ENCODE measurements at places on chromosomes 11 and 22.

GRCh38 chr11:762421-763072 lies 14.7 kb downstream of the GATD1 start:
- DNase-seq: no peak

GRCh38 chr11:108351468-108351867 lies 115.9 kb downstream of the C11orf65 start:
- no peak for DNase-seq

DNA sequence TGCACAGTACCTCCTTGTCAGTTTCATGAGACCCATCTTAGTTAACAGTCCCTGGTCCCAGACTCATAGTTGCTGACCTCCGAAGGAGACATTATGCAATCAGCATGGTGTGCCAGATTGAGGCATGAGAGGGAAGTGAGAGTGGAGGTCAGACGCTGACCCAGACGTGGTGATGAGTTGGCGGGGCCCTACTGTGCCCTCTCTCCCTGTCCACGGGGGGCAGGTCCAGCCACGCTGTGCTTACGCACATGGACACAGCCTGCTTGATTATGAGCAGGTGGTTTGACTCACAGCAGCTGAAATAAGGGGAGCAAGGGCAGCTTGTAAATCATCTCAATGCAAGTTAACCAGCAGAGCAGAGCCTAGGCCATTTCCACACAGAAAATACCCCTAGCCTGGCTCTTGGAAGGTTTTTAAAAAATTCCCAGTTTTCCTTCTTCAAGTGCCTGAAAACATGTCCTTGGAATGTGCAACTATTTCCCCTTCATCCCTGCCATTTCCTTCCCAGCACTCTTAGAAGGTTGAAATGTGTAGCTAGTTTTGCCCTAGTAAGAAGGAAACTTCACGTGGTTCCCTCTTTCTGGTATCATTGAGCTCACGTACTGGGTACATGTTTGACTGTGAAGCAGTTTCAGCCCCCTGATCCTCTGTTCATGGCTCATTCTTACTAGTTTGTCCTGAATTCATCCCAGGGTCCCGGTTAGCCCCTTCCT lies 122.6 kb upstream of the SORL1-AS1 start:
- no peak for DNase-seq

GRCh38 chr11:10808235-10808552 lies 532 bp downstream of the EIF4G2 start:
- no peak for DNase-seq

DNA sequence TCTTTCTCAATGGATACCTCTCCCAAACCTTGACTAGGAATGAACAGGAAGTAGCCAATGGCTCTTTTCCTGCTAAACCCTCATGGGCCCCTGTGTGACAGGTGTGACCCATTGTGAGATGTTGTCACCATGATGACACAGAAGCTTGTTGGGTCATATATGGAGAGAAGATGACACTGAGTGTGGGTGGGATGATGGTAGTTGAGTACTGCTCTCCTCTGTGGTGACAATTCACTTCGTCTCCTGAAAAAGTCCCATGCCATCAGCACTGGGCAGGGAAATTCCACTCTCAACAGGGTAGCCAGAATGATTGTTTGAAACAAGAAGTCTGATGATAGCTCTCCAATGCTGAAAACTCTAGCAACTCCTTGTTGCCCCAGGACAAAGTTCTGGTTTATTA lies 94.0 kb upstream of the SEZ6L start:
- no peak for DNase-seq

GRCh38 chr11:92397221-92397755 lies 172.7 kb downstream of the FAT3 start:
- DNase-seq: no peak

DNA sequence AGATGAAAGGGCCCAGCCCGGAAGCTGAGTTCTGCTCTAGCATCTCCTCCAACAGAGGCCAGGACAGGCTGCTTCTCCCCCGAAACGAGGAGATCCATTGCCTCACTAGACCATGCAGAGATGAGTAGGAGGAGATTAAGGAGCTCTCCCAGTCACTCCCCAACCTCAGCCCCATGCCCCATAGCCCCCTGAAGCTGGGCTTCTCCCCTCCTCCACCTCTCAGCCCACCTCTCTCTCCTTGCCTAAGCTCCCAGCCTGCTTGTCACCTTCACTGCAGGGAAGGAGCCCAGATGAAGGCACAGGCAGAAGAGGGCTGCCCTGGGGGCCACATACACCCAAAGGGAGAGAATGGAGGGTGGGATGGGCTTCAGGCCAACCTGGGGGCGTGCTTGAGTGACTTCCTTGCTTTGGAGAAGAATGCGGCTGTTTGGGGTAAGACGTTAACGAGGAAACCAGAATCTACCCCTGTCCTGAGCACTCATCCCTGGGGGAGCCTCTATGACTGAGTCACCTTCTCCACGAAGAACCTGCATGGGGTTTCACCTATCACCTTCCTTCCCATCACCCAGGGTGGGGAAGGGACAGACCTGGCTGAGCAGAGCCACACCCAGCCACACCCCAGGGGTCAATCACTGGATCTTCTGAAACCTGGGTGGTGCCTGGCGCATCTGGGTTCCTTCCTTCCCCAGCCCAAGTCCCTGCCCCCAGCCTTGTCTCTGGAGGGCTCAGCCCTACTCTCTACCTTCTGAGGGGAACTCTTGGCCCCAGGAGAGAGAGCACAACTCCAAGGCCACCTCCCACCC lies 11.6 kb upstream of the GNAZ start:
- DNase-seq: no peak

DNA sequence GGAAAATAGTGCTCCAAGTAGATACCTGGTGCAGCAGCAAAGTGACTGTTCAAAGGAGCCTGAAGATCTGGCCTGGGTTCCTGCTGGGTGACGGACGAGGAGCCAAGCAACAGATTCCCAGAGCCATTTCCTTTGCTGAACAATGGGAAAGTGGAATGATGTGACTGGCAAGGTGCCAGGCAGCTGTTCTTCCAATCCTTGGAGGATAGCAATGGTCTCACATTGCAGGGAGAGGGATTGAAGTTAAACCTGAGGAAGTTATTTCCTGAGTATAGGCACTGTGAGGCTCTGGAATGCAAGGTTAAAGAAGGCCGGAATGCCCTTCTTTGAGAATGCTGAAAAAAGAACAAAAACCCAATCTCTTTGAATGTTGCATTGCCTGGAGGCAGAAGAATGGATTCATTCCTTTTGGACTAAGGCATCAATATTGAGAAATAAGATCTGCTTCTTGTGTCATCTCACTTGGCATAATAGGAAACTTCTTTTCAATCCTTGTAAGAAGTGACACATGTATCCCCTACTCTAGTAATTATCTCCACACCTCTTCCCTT lies 223.8 kb downstream of the BLID start:
- DNase-seq: no peak

DNA sequence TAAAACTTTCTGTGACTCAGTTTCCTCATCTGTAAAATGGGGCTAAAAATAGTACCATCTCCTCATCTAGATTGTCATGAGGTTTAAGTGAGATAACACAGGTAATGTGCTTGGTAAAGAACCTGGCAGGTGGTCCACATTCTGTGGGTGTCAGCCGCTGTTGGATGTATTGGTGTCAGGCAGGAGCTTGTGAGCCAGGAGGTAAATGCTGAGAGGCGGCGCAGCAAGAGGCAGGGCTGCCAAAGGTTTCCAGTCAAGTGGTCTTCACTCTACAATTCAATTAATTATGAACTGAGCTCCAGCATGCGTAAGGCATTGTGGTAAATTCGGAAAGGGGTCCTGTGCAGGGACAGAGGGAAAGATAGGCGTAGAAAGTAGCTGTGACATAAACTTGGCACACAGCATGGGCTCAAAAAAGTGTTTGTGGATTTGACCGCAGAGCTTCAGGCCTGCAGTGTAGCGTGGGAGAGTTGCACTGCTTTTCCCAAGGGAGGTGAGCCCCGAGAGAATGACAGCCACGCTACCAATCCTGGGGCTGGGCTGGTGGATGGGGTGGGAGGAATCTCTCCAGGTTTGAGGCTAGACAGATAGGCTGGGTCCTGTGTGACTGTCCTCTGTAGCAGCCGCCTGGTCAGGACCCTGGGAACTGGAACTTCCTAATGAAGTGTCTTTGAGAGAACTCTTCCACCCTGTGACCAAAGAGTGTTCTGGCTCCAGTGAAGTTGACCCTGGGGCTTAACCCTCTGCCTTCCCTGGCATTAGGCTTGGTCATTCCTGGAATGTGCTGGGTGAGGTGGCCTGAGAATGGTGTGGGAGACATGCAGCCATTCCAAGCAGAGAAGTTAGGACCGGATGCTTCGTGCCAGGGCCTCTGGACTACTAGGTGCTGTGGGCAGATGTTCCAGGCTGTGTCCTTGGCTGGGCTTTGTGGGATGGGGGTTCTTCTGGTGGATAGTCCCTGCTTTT lies 122.4 kb downstream of the FEZ1 start:
- no peak for DNase-seq

- no peak for DNase-seq
These were observed 20.2 kb downstream of the PVALB start for GRCh38 chr22:36796552-36797175.

GRCh38 chr11:119481021-119481666 lies 58.2 kb upstream of the THY1 start:
- DNase-seq: peak; percentile 57

DNA sequence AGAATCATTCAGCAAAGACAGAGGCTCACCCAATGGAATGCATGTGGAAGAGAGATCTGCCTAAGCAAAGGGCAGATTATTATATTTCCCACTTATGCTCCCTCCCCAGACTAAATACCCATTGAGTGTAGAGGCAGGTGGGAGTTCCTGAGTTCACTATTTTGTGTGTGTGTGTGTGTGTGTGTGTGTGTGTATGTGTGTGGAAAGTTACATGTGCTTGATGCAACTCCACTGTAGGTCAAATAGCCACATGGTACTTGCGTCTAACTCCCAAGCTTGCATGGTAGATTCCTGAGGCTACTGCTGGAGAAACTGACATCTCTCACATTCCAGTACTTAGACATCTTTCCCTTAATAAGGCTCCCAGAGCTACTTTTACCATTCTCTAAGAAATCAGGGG lies 3.4 kb upstream of the COPB1 start:
- no peak for DNase-seq

DNA sequence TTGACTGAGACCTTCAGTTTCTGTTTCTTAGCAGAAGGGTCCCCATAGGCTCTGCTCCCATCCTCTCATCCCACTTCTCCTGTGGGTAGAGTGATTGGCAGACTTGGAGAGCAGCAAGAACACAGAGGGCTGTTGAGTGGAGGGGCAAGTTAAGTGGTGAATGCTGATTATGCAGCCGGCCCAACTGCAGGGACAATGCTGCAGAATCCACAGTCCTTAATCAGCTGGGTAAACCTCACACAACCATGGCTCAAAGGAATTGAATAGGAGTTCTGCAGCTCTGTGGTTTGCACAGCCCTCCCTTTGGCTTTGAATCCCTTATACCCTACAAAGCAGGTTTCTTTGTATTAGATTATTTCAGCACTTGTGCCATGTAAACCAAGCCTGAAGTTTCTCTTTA lies 161.1 kb downstream of the NAV2 start:
- DNase-seq: no peak

DNA sequence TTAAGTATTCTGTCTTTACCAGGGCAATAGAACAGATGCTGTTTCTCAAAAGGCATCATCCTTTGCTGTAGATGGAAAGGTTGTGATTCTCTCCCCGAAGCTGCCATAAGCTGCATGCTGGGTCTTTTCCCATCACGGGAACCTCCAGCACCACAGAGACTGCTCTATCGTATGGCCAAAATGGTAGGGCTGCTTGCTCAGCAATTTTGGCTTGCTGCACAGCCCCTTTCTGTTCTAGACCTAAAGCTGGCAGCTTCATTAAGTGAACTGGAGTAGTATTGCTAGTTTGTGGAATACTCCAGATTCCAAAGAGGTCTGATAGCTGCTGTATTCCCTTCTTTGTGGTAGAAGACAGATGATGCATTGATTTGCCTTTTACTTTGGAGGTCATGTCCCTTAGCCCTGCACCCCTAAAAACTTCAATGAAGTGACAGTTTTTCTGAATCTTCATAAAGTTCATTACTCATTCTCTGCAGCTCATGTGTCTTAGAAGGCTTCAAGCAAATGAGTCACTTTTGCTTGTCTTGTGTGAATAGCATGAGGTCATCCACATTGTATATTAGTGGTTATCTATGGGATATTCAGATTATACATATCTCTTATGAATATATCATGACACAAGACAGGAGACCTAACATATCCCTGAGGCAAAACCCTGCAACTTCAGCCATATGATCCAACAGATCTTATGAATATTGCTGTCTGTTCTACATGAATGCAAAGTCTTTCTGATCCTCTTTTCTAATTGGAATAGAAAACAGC lies 245.3 kb downstream of the FAM76B start:
- no peak for DNase-seq

GRCh38 chr11:128473636-128474035 lies 113.7 kb downstream of the ETS1 start:
- DNase-seq: peak; percentile 48

GRCh38 chr11:1128311-1129142 lies 29.2 kb upstream of the MUC5AC start:
- no peak for DNase-seq

- DNase-seq: no peak
These were observed 56.0 kb downstream of the ZNRF3 start for GRCh38 chr22:28939394-28939793.

GRCh38 chr22:44881624-44882023 lies 128.2 kb downstream of the PHF21B start:
- DNase-seq: no peak

- DNase-seq: no peak
These were observed 58.2 kb downstream of the SMIM38 start for GRCh38 chr11:69213964-69214363.

- no peak for DNase-seq
These were observed 17.4 kb upstream of the OR9I1 start for GRCh38 chr11:58142761-58143160.

GRCh38 chr11:125157118-125157733 lies 7.3 kb upstream of the PKNOX2 start:
- no peak for DNase-seq

GRCh38 chr11:14672635-14673034 lies 29.0 kb downstream of the PDE3B start:
- no peak for DNase-seq

- DNase-seq: no peak
These were observed 58.4 kb downstream of the PPFIBP2 start for GRCh38 chr11:7572001-7572712.

GRCh38 chr11:95595973-95596489 lies 193.6 kb downstream of the FAM76B start:
- no peak for DNase-seq

- no peak for DNase-seq
These were observed 17.6 kb upstream of the ASCC2 start for GRCh38 chr22:29855611-29856181.

GRCh38 chr11:122979815-122980595 lies 1.6 kb downstream of the BSX start:
- no peak for DNase-seq

GRCh38 chr22:33984656-33985285 lies 64.5 kb upstream of the LARGE1 start:
- no peak for DNase-seq

Measured in CD8-positive, alpha-beta memory T cell (primary cell).